ENCODE measurements at places on chromosomes 16 and 17.

DNA sequence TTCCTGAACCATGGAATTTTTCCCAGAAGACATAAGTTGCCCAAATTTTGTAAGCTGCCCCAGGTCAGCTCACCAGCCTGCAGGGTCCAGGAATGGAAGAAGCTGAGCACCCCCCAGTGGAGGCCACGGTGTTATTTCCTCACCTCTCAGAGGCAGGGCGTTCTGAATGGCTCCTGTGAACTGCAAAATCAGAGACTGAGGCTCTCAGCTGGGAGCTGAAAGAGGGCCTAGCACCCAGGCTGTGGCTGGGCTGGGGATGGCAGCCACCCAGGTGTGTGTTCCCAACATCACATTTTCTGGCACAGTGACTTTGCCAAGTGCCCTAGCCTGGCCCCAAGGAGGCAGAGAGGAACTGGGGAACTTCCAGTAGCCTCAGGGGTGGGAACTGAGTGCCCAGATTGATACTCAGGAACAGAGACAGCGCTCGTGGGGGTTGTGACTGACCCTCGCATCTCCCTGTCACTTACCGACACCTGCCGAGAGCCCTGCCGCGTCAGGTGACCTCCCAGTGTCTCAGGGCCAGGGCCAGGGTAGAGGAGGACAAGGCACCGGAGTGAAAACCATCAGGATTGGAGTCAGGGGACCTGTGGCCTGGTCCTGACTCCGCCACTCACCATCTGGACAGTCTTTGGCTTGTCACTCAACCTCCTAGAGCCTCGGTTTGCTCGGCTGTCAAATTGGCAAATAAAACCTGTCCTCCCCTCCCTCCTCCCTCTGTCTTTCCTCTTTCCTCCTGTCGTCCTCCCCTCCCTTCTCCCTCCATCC is 11.3 kb downstream of the CACNG4 start:
- DNase-seq: no peak

GRCh38 chr17:927611-928461 is 51.7 kb downstream of the NXN start:
- no peak for DNase-seq

GRCh38 chr16:11986521-11987057 is 10.1 kb downstream of the SNX29 start:
- DNase-seq: no peak

- peak; percentile 84 for DNase-seq
Measured at GRCh38 chr17:40111221-40112128, 10.3 kb upstream of the MSL1 start.

DNA sequence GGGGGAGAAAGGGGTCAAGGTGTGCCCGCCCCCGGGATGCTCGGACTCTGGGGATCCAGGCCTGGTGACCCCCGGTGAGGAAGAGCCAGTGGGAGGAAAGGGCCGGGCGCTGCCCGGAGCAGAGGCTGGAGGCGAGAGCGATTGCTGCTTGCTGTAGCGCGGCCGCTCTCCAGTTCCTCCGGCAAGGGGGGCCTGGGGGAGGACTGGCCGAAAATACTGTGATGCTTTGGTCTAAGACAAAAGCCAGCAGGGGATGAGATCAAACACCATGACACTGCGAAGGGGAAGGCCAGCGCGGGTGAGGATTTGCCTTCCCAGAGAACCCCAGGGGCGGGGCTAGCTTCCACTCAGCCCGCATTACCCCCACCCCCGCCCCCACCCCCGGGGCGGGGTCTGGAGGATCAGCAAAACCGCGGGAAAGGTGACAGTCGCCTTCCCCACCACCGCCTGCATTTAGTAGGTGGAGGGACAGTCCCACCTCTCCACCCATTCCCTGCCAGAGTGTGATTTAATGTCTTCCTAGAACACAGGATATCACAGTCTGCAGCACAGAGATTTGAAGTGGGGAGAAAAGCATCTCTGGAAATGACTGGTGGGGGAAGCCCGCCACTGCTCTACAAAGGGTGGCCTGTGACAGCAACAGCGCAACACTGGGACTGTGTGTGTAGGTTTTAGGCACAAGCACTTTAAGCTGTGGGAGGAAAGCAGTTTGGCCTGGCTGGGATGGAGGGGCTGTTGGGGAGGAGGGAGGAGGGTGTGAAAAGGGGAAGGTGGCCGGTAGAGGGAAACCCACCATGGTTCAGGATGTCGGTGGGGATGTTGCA is 25.7 kb downstream of the MRC2 start:
- peak; percentile 49 for DNase-seq

DNA sequence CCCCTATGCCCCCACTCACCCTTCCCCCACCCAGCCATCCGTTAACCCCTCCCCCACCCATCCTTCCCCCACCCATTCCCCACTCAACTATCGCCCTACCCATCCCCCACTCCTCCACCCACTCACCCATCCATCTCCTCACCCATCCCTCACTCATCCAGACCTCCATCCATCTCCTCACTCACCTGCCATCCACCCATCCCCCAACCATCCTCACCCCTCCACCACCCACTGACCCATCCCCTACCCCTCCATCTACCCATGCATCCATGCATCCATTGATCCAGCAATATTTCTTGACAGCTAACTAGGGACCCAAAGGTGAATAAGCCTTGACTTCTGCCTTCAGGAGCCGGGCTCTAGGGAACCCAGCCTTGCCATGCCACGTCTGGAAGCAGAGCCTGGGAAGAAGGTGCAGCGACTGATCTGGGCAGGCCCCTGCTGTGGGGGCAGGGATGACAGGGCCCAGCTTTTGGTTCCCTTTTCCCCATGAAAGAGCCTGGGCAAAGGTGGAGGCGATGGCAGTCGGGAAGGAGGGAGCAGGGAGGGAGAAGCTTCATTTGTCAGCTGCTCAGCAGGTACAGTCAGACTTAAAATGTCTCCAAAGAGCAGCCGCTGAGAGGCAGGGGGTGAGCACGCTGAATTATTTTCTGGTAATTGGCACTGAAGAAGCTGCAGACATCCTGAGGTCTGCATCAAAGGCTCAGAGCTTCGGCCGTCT is 23.1 kb upstream of the DOC2B start:
- DNase-seq: no peak

DNA sequence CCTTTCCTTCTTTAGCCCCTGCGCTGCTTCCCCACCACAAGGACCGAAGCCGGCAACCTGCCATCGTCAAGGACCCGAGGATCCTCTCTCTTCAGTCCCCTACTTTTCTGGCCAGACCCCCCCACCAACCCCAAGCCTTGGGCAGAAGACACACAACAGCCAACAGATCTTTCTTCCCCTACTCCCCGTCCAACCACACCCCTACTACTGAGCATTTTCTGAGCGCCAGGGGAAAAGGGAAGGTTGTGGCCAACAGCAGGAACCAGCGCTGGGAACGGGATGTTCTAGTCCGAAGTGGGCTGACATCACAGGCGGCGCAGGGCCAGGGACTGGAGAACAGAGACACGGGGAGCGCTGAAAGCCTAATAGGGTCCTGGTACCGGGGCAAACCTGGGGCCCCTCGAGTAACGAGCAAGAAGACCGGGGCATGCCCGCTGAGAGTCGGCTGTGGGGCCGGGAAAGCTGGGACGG is 528 bp downstream of the PER1 start:
- DNase-seq: peak; percentile 32

DNA sequence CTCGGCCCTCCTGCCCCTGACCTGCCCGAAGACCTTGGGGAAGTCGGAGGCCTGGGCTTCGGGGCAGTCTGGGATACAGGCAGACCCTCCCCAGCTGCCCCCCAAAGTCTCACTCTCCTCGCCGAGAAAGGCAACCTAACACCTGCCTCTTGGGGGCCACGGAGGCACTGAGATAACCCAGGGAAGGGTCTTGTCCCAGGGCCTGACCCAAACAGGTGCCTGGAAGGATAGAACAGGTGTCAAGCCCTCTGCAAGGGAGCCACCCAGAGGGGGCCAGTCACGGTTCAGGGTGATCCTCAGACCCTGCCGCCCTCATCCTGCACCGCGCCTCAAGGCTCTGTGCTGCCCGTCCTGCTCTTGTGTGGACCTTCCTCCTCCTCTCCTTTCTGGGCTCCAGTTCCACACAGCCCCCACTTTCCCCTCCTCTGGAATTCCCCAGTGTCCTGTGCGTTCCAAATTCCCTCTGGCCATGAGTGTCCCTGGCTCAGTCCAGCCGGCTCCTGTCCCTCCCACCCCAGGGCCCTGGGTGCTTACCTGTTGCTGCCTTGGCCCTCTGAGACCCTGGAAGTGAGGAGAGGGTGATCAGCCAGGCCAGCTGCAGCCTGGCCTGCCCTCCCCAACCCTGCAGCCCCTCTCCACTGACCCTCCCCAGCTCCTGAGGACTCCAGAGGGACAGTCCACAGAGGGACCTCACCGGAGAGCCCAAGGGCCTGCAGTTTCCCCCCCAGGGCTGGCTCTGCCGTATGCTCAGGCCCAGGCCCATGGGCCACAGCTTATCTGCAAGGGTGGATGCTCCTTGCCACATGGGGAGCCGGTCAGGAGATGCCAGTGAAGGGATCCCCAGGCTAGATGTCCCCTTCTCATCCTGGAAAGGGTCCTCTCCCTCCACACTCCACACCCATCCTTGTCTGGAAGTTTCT is 3.8 kb downstream of the PRSS27 start:
- DNase-seq: no peak

All from hippocampal formation (tissue), 2 donors.